Nasal cavity respiratory epithelium epithelial cell of viscerocranial mucosa (primary cell): ENCODE measurements at places on chromosomes 11 and 22. TPM values are rescaled to one million over a fixed set of nuclear protein-coding genes. Genes with fewer than 3 reads are reported as not detected.

TNNI2 gene
- under 0.01 and 0.71 TPM in 2 replicates for total RNA-seq

POU2AF3 gene
- 0.36 TPM in 1 of 2 replicates, not detected in the other for total RNA-seq

CNTF gene
- 1.4 and 2.4 TPM in 2 replicates for total RNA-seq

SEZ6L gene
- total RNA-seq = not detected in 2 replicates

HIC2 gene
- 3.4 and 4.1 TPM in 2 replicates for total RNA-seq

DGAT2 gene
- 9.5 and 12.3 TPM in 2 replicates for total RNA-seq

RDX gene
- 78.6 and 107 TPM in 2 replicates for total RNA-seq

OR8K3 gene
- not detected in 2 replicates for total RNA-seq

OR8G5 gene
- total RNA-seq = not detected in 2 replicates

ZFTA gene
- 2.1 and 7.3 TPM in 2 replicates for total RNA-seq

ZNF280B gene
- under 0.01 and 0.64 TPM in 2 replicates for total RNA-seq

DRD2 gene
- total RNA-seq = 0.14 TPM in 1 of 2 replicates, not detected in the other
